ENCODE measurements at places on chromosomes 5 and 9.
A peak's percentile ranks its signal among the peaks of the same experiment; 100 is the strongest.

- no peak for DNase-seq
Measured at GRCh38 chr5:177372910-177373309, 11.3 kb upstream of the SLC34A1 start.

- DNase-seq: no peak
Measured at GRCh38 chr9:89427621-89428221, 70.2 kb downstream of the SEMA4D start.

GRCh38 chr9:99634186-99634585 lies 187.5 kb upstream of the NR4A3 start:
- DNase-seq: no peak

DNA sequence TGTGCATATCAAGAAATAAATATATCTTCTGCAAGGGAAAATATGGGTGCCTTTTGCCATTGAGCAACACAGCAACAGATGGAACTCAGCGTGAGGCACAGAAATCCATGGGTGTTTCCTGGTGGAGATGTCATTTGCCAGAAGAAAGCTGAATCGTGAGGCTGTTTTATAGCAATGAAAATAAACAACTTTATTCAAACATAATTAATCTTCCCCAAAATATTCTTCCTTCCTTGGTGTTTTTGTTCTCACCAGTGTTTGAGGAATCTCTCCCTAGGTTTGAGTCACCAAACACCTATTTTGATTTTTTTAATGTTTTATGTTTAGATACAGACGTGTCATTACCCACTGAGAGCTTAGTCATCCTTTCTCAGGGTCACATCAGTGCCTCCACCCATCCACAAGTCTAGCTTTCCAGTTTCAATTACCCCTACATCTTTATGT lies 65.8 kb upstream of the PAPPA start:
- DNase-seq: peak; percentile 4

DNA sequence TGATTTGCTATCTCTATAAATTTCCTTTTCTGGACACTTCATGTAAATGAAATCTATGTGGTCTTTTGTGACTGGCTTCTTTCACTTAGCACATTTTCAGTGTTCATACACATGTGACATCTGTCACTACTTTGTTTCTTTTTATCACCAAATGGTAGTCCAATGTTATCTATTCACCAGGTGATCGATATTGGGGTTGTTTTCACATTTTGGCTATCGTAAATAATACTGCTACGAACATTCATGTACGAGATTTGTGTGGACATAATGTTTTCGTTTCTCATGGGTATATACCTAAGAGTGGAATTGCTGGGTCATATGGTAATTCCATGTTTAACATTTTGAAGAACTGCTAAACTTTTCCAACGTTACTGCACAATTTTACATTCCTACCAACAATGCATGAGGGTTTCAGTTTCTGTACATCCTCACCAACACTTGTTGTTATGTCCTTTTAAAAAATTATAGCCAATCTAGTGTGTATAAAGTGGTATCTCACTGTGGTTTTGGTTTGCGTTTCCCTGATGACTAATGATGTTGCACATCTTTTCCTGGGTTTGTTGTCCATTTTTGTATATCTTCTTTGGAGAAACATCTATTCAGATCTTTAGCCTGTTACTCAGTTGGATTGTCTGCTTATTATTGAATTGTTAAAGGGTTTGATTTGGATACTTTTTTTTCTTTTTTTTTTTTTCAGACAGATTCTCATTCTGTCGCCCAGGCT lies 263.0 kb downstream of the PDZD2 start:
- no peak for DNase-seq

DNA sequence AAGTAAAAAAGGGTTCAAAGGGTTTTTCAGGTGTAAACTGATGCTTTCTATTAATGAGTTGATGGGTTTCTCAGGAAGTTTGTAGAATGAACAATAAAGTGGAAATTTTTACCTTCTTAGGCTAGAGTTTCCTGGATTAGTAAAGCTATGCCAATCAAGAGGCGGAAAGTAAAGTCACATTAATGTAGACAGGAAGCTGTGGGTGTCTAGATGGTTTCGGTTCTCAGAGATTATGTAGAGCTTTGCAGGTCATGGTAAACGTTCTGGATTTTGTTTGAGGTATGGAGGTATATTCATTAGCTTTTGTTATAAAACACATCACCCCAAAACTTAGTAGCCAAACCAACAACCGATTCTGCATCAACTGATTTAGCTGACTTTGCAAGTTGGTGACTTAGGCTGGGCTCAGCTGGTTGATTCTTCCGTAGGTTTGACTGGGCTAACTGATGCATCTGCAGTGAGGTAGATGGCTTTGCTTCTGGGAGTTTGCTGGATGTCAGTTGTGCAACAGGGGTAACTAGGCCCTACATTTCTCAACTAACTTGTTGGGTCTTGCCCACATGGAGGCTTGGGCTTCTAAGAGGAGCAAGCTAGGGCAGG lies 273.8 kb downstream of the MSX2 start:
- no peak for DNase-seq

All from HTR-8/SVneo (cell line).